Islet precursor cell (in vitro differentiated cells): ENCODE measurements at places on chromosomes 2 and 18.

GRCh38 chr2:72180351-72180750 lies 32.7 kb upstream of the CYP26B1 start:
- no peak for DNase-seq

- DNase-seq: peak; percentile 41
Observed at GRCh38 chr2:95046371-95047112, 21.0 kb downstream of the MAL start.

DNA sequence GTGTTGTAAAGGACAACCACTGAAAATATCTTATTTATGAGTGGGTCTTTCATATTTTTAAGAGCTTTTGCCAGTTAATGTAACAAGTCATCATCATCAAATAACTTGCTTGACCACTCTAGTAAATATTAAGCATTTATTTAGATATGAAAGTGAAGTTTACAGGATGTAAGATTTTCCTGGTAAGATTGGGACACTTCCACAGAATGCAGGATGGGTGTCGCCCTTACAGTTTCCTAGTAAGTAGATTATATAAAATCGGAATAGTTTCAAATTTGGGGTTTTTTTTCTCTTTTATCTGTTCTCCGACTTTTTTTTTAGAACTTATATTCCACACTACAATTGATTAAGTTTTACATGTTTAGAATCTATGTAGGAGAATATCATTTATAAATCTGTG lies 14.8 kb upstream of the SLC40A1 start:
- no peak for DNase-seq

DNA sequence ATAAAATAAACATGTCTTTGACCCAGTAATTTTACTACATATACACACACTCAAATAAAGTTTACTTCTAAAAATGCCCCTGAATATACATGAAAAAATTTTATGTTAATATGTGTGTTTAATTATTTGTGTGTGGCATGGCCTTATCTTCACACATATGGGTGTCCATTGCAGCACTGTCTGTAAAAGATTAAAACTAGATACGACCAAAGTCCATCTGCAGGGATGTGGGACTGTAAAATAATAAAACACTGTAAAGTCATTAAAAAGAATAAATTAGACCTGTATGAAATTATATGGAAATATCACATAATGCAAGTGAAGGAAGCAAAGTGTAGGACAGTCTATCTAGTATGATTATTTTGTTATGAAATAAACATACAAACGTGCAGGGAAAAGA lies 337.3 kb downstream of the RND3 start:
- no peak for DNase-seq

DNA sequence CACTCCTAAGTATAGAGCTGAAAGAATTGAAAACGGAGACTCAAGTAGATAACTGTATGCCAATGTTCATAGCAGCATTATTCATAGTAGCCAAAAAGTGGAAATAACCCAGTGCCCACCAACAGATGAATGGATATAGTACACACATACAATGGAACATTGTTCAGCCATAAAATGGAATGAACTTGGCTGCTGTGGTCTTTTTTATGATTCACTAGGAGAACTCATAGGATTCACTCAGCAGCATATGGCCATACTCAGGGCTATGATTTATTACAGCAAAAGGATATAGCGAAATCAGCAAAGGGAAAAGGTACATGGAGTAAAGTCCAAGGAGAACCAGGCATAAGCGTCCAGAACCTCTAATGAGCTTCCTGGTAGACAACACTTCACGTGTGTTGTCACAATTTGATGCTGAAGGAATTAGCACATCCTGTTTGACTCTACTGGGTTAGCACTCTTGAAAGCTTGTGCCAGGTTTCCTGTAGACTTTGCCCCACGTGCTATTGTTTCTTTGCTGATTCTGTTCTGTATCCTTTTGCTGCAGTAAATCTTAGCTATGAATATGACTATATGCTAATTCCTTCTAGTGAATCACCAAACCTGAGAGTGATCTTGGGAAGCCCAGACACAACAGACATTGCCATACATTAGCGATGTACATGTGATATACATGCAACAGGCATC lies 15.7 kb downstream of the SPC25 start:
- DNase-seq: no peak

GRCh38 chr18:67694787-67695186 lies 178.3 kb upstream of the DSEL start:
- DNase-seq: no peak

DNA sequence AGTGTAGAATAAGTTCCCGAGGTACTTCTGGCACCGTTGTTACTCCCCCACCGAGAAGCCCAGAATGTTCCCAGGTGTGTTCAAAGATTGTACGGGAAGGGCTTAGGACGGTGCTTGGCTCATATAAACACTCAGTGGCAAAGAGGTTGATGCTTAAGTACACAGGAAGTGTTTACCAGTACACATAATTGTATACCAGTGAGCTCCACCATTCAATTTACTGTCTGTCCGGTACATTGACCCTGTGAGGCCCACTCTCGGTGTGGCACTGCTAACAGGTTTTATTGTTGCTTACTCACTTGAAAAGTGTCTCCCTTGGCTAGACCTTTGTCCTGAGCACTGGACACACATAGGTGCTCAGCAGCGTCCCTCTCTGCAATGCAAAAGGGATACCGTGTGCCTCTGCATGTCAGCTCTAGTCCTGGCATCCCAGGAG lies 191.0 kb downstream of the NEDD4L start:
- DNase-seq: peak; percentile 52

DNA sequence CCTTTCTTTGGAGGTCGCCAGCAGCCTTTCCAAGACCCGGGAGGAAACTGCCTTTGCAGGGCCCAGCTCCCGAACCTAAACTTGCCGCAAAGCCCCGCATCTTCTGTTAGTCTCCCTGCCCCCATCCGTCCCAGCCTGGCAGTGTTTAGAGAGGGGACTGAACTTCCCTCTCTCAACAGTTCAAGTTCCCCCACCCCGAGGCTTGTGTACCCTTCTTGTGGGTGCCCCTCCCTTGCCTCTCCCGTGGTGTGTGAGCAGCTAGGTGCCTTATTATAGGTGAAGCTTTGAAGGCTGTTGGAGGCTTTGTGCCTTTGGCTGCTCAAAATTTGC lies 1.4 kb downstream of the LBH start:
- peak; percentile 71 for DNase-seq

DNA sequence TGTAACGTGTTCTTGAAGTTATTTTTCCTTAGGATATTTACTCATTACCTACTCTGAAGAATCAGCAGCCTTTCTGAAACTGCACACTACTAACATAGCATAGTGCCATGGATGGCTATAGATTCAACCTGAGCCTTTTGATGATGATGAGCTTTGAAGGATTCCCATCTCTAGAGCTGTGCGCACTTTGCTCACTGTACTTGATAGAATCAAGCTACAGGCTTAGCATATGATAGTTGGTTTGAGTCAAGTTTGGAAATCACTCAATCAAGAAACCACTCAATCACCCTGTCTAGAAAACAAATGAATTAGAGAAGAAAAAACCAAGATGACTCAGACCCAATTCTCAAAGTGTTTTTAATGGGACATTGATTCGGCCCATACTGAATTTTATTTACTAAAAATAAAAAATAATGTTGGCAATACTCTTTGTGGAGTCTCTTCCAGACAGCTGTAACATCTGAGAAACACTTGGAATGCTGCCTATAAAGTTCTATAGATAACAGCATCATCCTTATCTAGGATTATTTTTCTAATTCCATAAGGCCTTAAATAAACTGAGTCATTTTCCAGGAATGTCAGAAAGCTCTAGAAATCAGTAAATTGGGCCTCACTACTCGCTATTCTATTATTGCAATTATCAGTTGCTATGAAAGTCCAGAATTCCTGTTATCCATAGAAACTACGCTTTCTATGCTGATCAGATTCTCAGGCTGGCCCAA lies 259.0 kb upstream of the ERBB4 start:
- DNase-seq: no peak

DNA sequence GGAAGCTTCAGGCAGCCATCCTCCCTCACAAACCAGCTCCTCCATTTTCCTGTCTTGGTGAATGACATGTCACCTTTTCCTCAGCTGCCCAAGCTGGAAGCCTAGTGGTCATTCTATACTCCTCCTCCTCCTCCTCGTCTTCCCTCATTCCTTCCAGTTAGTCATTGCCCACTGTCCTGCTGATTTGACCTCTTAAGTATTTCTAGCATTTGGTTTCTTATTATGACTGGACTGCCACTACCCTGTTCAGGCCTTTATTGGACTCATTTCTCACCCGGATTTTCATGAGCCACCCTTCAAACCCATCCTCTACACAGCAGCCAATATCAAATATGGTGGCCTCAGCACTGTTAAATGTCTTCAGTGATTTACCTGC lies 21.9 kb upstream of the MGAT5 start:
- no peak for DNase-seq

DNA sequence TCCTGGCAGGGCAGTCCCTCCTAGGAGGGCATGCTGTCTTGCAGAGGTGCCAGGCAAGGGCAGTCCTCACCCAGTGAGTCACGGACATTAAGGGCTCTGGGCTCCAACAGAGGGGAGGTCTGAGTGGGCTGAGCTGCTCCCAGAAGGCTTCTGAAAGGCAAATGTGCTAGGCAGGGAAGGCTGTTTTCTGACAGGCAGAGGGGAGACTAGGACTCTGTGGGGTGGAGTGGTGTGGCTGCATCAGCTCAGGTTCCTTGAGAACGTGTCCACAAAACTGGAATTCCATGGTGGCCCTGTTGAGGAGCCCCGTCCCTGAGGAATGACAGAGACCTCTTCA lies 283.5 kb downstream of the MYCN start:
- no peak for DNase-seq

GRCh38 chr2:197242719-197243118 lies 67.9 kb downstream of the ANKRD44 start:
- no peak for DNase-seq
